Esophagus muscularis mucosa (tissue), 4 donors: ENCODE measurements at places on chromosomes 5 and 9. TPM values are rescaled to one million over a fixed set of nuclear protein-coding genes. Genes with fewer than 3 reads are reported as not detected.

Gene POLR3G
- total RNA-seq: 1.5 TPM

Gene GABRB2
- total RNA-seq: 1.1 TPM

Gene CACNA1B
- total RNA-seq: 0.29 TPM

Gene ACOT12
- total RNA-seq: not detected

Gene NR5A1
- not detected for total RNA-seq

Gene PCDHGA11
- 5.8 TPM for total RNA-seq

Gene SHOC1
- total RNA-seq: not detected

Gene BDP1
- 25.5 TPM for total RNA-seq

Gene RPL35
- 1,424 TPM for total RNA-seq

Gene RMRP
- total RNA-seq: 1,899 TPM

Gene GDA
- not detected for total RNA-seq

Gene FER
- 32.8 TPM for total RNA-seq

Gene PCDHGB6
- 6.2 TPM for total RNA-seq

Gene STPG3
- not detected for total RNA-seq

Gene DDX31
- 7.5 TPM for total RNA-seq

Gene C9orf50
- not detected for total RNA-seq

Gene FOXI1
- total RNA-seq: not detected

Gene DIPK1B
- 26.1 TPM for total RNA-seq

Gene GABRG2
- total RNA-seq: not detected

Gene SEMA5A
- 2.7 TPM for total RNA-seq

Gene GPR21
- total RNA-seq: not detected

Gene ARHGEF39
- 1.7 TPM for total RNA-seq

Gene PKD2L2
- total RNA-seq: 0.39 TPM

Gene NADK2
- total RNA-seq: 44.6 TPM

Gene TXNDC8
- not detected for total RNA-seq

Gene MEGF10
- 0.65 TPM for total RNA-seq

Gene TAF11L10
- not detected for total RNA-seq

Gene EXOC3
- 64.0 TPM for total RNA-seq

Gene ARRDC1
- total RNA-seq: 16.6 TPM

Gene PFN3
- not detected for total RNA-seq

Gene PAEP
- total RNA-seq: not detected

Gene TAF1L
- not detected for total RNA-seq

Gene SHISAL2B
- not detected for total RNA-seq

Gene PTGER4
- total RNA-seq: 44.6 TPM

Gene RUSC2
- 85.8 TPM for total RNA-seq

Gene SOWAHA
- total RNA-seq: 0.06 TPM

Gene LIFR
- total RNA-seq: 102 TPM

Gene MYOT
- total RNA-seq: 26.3 TPM

Gene RLN2
- total RNA-seq: not detected

Gene DBH
- total RNA-seq: not detected

Gene GCNT1
- total RNA-seq: 1.2 TPM

Gene PLK2
- total RNA-seq: 25.7 TPM

Gene PDE6A
- total RNA-seq: not detected

Gene AMBP
- not detected for total RNA-seq

Gene KCNT1
- not detected for total RNA-seq

Gene RAB3C
- total RNA-seq: 7.1 TPM

Gene LAMC3
- total RNA-seq: not detected

Gene NDOR1
- 6.5 TPM for total RNA-seq

Gene PCDHA9
- total RNA-seq: under 0.01 TPM

Gene SLC27A4
- total RNA-seq: 35.6 TPM

Gene PCDHA3
- 1.2 TPM for total RNA-seq

Gene MSMP
- not detected for total RNA-seq

Gene SNAPC4
- 3.8 TPM for total RNA-seq

Gene FOXE1
- total RNA-seq: not detected

Gene WHRN
- total RNA-seq: 8.1 TPM
